Hepatocyte (in vitro differentiated cells): ENCODE measurements at places on chromosomes 3 and 15. TPM values are rescaled to one million over a fixed set of nuclear protein-coding genes. Genes with fewer than 3 reads are reported as not detected.
A peak's percentile ranks its signal among the peaks of the same experiment; 100 is the strongest.

DNA sequence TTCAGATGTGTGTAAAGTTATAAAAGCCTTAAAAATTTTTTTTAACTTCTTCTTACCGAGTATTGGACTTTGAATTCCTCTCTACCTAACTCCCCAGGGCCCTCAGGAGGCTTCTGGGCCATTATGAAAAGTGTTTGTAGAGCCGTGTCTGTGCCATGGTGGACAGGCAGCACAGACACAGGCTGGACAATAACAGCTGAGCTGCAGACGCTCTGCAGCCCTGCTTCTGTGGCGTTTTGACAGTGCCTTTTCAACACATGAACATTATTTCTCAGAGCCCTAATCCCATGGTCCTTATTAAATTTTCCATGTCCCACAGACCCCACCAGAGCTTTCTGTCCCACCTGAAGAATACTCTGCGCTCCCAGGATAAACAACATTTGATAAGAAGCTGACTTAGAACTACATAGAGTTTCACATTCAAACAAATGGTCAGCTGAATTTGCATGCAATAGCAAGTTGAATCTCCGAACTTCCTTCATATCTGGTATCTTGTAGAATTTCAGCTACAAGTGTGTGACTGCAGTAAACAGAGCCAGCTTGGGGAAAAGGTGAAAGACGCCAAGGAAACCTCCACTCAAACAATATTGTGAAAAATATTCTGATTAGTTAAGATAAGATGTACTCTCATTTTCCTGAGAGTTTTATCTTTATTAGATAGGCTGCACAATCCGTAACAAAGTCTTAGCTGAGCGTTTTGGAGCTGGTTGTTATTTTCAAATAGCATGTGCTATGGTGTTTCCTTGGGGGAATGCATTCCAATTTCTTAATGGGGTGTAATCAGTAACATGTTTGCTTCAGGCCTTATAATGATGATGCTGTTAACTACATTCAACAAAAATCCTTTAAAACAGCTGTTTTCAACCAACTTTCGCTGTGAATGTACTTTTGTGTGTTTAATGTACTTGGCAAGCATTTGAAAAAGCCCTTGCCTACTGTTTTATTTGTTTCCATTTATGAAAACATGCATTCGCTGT is 378.2 kb downstream of the MECOM start:
- no peak for DNase-seq

GRCh38 chr3:163139600-163139999 is 1643.0 kb downstream of the OTOL1 start:
- DNase-seq = no peak

GRCh38 chr3:45537616-45537969 is 57.0 kb upstream of the LIMD1 start:
- DNase-seq = no peak

DNA sequence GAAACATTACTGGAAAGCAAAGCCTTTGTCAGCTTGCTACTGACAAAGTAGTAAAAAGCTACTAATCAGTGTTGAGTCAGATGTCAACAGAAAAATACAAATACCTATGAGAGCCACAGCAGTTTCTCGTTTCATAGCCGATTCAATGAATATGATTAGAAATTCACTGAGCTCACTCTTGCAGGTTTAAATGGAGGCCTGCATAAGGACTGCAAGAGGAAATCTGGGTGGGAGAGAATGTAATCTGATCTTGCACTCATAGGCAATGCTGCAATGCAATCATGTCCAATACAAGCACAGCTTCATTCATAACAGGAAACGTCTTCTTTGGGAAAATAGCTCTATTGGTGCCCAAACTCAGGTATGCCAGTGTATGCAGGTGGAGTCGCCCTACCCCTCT is 608.8 kb downstream of the ROBO2 start:
- no peak for DNase-seq

DNA sequence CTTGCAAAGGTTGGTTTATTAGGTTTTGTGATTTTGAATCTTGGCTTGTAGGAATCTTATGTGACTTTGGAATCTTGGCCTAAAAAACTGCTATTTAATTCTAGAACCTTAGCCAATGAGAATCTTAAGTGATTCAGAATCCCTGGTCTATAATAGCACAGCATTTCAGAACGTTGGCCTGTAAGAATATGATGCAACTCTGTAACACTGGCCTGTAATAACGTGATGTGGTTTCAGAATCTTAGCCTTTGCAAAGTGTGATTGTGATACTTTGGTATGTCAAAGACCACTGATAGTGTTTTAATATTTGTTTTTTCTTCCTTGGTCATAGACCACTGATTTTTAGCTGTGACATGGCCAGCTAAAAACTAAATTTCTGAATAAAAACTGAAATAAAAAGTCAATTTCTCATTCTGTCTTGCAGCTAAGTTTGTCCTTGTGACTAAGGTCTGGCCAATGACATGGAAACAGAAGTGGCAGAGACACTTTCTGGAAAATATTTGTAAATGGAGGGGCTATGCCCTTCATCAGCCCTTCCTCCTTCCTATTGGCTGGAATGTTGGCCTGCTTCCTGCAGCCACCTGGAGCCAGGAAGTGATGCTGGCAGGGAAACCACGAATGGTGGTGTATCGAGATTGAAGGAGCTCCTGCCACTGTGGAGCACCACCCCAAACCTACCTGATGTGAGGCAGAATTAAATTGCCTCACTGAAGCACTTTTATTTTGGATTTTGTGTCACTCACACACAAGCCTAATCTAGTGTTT is 42.3 kb upstream of the CORO2B start:
- DNase-seq = no peak

DNA sequence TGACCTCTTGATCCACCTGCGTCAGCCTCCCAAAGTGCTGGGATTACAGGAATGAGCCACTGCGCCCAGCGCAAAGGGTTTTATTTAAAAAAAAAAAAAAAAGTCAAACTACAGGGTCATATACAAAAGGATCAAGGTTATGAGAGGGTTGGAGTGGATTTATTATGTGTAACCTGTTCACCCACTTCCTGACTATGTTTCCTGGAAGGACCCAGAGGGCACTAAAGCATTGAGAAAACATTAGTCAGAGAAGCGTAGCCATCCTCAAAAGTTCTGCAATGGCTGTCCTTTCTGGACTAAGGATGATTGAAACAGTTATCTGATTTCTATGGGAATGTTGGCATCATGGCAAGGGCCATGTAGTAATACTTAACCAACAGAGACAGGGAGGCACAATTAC is 7.3 kb upstream of the SCAPER start:
- DNase-seq = no peak

- DNase-seq = no peak
Measured at GRCh38 chr15:91231703-91232102, 131.6 kb downstream of the SV2B start.

DNA sequence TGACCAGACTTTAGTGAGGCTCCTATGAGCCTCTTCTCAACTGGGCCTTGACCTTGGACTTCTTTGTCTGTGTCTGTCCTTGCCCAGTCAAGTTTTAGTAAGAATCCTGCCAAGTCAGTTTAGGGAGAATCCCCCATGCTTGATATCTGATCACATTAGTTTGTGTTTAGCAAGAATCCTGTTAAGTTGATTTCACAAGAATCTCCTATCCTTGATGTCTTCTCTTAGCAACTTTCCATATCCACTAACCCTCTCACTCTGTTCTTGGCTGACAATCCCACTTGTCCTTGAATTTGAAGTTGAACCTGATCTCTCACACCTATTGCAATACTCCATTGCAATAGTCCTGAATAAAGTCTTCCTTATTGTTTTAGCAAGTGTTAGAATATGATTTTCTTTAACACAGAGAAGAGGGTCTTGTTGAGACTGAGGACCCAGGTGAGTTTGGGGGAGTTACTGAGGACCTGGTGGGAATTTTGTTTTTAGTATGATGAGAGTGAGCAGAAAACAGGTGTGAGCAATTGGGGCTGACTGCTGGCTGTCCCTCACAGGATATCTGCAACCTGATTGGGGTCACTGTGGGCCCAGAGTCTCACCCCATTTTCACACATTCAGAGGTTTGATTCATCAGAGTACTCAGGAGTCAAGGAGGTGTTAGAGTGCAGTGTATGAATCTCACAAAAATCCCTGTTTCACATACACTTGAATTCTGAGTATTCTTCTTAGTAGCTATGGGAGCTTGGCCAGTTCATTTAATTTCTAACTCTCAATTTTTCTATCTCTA is 39.9 kb upstream of the TNFAIP8L3 start:
- DNase-seq = no peak

- DNase-seq = no peak
Measured at GRCh38 chr15:58758141-58758540, 8.6 kb upstream of the ADAM10 start.

- no peak for DNase-seq
Measured at GRCh38 chr15:79960502-79961212, 10.3 kb downstream of the BCL2A1 start.

GRCh38 chr3:194785315-194785714 is 99.6 kb downstream of the FAM43A start:
- no peak for DNase-seq

DNA sequence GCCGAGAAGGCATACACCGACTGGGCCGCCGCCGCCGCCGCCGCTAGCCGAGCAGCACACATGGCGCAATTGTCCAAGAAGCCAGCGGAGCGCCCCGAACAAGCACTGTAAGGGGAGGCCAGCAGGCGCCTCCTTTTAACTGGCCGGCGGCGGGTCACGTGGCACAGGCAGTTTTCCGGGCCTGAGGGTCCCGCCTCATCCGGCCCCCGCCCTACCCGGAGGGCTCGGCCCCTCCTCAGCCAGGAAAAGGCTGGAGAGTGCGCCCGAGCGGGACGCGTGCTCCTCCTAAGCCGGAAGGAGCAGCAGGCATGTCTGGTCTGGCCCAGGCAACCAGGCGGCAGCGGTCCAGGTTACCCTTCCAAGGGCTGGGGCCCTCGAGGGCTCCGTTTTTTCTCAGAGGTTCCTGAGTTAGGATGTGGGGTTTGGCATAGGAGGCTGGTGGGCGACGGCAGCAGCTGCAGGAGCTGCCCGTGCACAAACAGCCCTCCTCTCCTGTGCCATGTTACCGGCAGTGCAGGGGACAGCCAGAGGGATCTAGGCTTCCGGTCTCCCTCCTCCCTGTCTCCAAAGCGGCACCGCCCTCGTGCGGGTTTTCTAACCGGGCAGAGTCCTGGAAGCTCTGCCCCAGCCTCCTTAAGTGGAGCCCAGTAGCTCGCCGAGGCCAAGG is at the start of gene GPX1:
GPX1 (minus strand) TSS at position 137 of the 667 bp plus-strand sequence; CDS start at position 62, 75 bp downstream.
- DNase-seq = peak; percentile 97

DNA sequence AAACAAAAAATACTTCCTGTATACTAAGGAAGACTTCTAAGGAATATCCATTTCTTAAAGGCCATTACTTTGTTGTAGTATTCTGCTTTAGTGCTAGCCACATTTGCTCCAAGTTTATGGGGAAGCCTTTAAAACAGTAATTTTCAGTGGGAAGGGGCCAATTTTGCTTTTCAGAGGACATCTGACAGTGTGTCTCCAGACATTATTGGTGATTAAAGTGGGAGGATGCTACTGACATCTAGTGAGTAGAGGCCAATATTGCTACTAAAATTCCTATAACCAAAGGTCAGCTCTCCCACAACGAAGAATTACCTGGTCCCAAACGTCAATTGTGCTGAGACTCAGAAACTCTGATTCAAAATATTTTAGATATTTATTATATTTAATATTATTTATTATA is 24.8 kb downstream of the SLC28A2 start:
- DNase-seq = peak; percentile 58

- no peak for DNase-seq
Measured at GRCh38 chr3:13292375-13292774, 127.7 kb downstream of the NUP210 start.

DNA sequence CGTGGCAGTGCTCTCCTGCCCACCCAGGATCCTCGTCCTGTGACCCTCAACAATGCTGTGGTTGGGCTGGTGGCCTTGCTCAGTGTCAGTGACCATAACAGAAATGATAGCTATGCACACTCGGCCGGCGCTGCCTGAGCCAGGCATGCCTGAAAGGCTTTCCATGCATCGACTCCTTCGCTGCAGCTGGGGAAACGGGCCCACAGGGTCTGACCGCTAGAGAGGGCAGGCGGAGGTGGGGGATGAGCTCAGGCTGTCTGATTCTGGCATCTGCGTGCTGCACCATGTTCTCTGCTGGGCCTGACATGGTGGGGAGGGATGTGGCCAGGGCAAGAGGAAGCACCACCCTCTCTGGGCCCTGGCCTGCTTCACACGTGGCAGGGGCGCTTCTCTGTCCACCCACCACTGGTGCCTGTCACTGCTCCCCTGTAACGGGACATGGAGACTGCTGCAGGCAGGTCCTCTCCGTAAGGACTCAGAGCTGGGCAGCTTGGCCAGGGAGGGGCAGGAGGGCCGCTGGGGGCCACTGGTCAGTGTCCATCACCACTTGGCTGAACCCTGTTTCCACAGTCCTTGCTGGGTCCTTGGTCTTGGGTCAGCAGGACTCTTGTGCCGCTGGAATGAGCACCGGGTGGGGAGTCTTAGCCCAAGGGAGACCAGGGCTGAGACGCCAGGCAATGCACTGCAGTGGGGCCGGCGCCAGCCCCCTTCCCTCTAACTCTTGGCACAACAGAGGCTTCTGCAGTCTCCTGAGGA is 64.1 kb upstream of the RPL32 start:
- no peak for DNase-seq

DNA sequence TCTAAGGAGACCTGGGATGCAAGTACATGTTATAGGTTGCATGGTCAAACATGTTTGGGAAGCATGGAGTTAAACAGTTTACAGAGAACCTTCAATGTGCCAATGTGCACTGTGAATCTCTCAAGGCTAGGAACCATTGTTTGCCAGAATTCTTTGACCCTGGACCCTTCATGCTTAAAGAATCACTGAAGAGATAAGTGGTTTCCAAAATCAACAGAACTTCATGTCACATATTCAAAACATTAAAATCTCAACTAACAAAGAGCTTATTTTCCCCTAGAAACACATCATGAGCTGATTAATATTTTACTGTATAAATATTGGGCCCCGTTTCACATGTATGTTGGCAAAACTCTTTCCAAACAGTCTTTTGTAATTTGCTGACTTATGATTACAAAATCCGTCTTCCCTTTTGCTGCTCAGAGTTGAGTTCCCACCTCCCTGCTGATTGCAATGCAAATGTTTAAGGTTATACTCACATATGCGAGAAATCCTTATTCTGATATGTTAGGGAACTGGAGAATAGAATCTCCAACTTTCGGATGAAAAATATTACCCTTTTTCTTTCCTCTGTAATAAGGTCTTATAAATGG is 380.2 kb downstream of the DIPK2A start:
- DNase-seq = no peak

DNA sequence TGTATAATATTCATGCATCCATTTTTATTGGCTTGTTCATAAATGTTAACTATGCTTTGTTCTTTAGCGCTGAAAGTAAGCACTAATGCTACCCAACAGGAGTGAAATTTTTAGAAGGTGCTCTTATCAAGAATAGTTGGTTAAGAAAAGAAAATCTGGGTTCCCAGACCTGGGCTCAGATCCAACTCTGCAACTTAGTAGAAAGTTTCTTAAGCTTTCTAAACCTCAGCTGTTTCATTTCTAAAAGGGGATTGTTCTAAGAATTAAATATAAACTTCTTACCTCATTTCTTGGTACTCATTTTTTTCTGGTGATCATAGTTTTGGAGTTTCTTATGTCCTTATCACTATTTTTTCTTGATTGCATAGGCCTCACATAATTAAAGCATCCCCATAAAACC is 12.1 kb downstream of the ARPP21 start:
- DNase-seq = no peak

Gene GLT8D1
- total RNA-seq = 68.3 and 97.9 TPM in 2 replicates

Gene CSK
- 15.8 and 16.9 TPM in 2 replicates for total RNA-seq

Gene BCL2A1
- total RNA-seq = 7.8 and 9.9 TPM in 2 replicates

Gene TMCC1
- 17.3 and 25.7 TPM in 2 replicates for total RNA-seq

Gene PROK2
- total RNA-seq = not detected in 2 replicates

Gene MB21D2
- total RNA-seq = 22.1 and 23.0 TPM in 2 replicates

Gene GANC
- 11.2 and 13.6 TPM in 2 replicates for total RNA-seq

Gene KBTBD12
- total RNA-seq = 0.07 TPM in 1 of 2 replicates, not detected in the other

Gene DUOXA2
- 13.8 and 24.6 TPM in 2 replicates for total RNA-seq

Gene TGM4
- total RNA-seq = 0.43 TPM in 1 of 2 replicates, not detected in the other
